Stimulated activated CD8-positive, alpha-beta memory T cell treated with anti-CD3 and anti-CD28 coated beads, Interleukin-4, amount 100 ng/mL, for 4 hours (primary cell): ENCODE measurements at places on chromosomes 6 and 20.

DNA sequence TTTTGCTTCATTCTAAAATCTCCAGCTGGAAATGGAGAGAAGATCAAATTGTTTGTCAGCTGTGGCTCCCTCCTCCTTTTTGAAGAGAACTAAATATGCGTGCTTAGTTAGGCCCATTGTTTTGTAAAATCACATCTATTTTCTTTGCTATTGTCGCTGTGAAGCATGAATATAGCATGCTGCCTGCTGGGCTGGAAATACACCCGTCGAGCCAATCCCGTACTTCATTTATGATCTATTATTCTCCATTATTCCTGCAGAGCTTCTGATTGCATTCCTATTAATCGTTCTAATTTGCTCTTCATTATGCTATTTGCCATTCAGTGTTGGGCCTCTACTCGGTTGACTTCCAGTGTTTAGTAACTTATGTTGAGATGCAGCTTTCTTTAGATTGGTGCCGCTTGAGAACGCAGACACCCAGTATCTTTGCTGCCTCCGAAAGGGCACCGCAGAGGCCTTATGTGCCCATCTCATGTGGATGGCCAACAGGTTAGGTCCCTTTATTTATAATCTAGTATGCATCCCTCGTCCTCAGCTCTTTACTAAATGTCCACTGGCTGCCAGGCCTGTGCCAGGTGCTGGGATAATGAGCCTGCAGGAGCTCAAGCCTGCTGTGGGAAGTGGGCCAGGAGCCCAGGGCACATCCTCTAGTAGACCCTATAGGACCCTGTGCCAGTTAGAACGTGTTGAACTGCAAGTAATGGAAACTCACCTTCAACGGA lies 45.6 kb downstream of the FAM50B start:
- no peak for DNase-seq

DNA sequence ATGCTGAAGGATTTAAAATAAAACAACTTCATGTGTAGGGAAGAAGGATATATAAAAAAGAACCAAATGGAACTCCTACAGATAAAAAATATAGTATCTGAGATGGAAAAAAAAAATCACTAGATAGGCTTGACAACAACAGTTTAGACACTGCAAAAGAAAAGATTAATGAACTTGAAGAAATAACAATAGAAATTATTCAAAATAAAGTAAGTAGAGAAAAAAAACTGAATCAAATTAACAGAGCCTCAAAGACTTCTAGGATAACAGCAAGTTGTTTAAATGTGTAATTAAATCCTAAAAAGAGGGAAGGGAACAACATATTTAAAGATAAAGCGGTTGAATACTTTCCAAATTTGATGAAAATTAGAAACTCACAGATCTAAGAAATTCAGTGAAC lies 316.3 kb upstream of the ECI2 start:
- no peak for DNase-seq

- DNase-seq, result no peak
These were observed 220.3 kb upstream of the LAMP5 start for GRCh38 chr20:9294041-9294440.

- DNase-seq, result no peak
These were observed 32.4 kb downstream of the EZR start for GRCh38 chr6:158786645-158787304.

DNA sequence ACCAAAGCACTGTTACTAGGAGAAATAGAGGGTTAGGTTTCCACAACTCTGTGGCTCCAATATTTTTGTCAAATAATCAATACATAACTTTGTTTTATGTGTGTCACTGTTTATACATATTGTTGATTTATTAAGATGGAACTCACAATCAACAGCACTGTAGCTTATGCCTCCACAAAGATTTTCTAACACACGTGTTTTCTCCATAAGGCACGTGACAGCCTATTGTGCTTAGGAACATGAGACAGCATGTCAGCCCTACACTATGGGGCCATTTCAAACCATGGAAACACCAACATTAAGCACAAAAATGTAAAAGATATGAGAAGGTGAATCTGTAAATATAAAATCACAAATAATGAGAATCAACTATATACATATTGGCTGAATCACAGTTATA lies 127.0 kb downstream of the PAK5 start:
- no peak for DNase-seq
